ENCODE measurements at places on chromosomes 16 and 17.

DNA sequence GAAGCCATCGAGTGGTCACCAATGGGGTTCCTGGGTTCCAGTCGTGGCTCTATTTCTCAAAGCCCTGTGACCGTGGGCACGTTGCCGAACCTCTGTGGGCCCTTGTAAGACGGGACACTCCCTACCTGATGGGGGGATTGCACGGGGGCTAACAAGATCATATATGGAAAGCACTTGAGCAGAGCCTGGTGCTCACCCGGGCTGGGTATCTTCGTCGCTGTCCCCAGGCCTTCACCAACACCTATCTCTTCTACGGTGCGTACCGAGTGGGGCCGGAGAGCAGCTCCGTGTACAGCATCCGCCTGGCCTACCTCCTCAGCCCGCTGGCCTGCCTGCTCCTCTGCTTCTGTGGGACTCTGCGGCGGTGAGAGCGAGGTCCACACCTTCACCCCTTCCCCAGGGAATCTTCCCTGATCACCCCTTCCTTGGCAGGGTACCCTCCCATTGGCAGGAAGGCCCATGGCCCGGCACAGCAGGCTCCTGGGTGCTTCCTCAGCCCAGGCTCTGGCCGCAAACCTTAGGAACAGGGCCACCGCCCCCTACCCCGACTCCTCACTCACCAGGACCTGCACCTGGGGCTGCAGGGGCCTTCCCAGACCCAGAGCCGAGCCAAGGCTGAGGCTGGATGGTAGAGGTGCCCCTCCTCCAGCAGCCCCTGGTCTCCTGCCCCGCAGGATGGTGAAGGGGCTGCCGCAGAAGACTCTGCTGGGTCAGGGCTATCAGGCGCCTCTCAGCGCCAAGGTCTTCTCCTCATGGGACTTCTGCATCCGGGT, 2.8 kb downstream of the TMC8 start:
- H3K36me3 ChIP-seq, result no peaks in the 10 kb centered on the region

GRCh38 chr16:20803561-20804214, 2.6 kb downstream of the ERI2 start:
- peak; percentile 22 for DNase-seq
- no peak overlapping the region for H3K4me3 ChIP-seq
- H3K27me3 ChIP-seq, result no peaks in the 10 kb centered on the region
- H3K27ac ChIP-seq, result 0 out of 2 replicates have a peak overlapping the region, but pooled peaks have one; percentile 2

DNA sequence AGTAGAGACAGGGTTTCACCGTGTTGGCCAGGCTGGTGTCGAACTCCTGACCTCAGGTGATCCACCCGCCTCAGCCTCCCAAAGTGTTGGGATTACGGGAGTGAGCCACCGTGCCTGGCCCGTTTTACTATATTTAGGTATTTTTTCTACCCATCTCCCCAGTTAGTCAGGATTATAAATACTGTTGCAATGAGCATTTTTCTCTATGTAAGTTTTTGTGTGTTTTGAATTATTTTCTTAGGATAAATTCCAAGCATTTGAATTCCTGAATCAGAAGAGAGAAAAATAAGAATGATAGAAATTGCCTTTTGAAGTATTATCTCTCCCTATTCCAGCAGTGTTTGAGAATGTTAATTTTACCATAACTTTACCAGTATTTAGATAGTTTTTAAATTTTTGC, 36.6 kb downstream of the KIAA0513 start:
- no peak for DNase-seq
- no peaks in the 10 kb centered on the region for H3K4me1 ChIP-seq
- H3K27me3 ChIP-seq, result no peaks in the 10 kb centered on the region

GRCh38 chr16:86509759-86510464, 415 bp upstream of the FOXF1 start:
- peak; percentile 75 for DNase-seq
- H3K36me3 ChIP-seq, result no peaks in the 10 kb centered on the region
- H3K4me1 ChIP-seq, result peaks cover 3% of the 10 kb centered on the region
- peak overlapping the region; percentile 75 for H3K4me3 ChIP-seq
- H3K27me3 ChIP-seq, result peaks cover 41% of the 10 kb centered on the region
- H3K27ac ChIP-seq, result peak overlapping the region; percentile 38

DNA sequence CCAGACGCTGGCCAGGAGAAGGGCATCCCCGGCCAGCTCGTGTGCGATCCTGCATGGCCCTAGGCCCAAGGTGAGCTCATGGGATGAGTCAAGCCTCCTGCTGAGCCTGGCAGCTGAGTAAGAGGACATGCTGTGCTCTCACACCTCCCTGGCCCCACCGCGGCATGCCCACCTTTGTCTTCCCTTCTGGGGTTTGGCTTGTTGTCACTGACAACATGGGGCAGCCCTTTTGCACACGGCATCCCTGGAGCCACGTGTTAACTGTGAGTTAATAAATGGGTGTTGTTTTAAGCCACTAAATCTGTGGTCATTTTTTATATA, 8.9 kb upstream of the TNS4 start:
- peak; percentile 87 for DNase-seq
- no peaks in the 10 kb centered on the region for H3K27me3 ChIP-seq
- no peak overlapping the region for H3K27ac ChIP-seq

DNA sequence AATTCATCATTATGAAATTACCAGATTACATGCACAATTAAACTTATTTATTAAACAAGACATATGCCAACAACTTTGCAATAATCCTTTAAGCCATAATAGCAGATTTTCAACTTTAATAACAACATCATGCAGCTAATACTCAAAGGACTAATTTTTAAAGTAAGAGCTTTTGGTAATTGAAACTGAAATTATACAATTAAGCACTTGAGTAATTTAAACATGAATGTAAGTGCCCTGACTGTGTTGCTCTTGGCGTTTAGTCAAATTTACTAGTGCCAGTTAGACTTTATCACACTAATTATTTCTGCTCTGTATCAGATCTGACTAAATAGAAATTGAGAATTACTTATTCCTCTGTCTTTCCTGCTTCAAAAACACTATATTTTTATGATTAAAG, 46.8 kb upstream of the PSMD7 start:
- no peaks in the 10 kb centered on the region for H3K27me3 ChIP-seq
- no peaks in the 10 kb centered on the region for H3K4me1 ChIP-seq
- H3K4me3 ChIP-seq, result no peak overlapping the region
- DNase-seq, result no peak
- H3K36me3 ChIP-seq, result no peaks in the 10 kb centered on the region
- H3K27ac ChIP-seq, result no peak overlapping the region
